ENCODE measurements at places on chromosomes 3 and 15.
A peak's percentile ranks its signal among the peaks of the same experiment; 100 is the strongest.

DNA sequence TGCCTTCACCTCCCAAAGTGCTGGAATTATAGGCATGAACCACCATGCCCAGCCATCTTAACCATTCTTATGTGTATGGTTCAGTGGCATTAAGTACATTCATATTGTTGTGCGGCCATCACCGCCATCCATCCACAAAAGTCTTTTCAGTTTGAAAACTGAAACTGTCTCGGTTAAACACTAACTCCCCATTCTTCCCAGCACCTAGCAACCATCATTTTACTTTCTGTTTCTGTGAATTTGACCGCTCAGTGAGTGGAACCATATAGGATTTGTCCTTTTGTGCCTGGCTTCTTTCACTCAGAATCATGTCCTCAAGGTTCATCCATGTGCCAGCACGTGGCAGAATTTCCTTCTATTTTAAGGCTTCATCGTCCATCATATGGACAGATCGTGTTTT lies 5.8 kb downstream of the MCM2 start:
- H3K4me1 ChIP-seq: peaks cover 34% of the 10 kb centered on the region
- no peak overlapping the region for H3K4me3 ChIP-seq
- no peak overlapping the region for H3K27ac ChIP-seq
- no peaks in the 10 kb centered on the region for H3K27me3 ChIP-seq

DNA sequence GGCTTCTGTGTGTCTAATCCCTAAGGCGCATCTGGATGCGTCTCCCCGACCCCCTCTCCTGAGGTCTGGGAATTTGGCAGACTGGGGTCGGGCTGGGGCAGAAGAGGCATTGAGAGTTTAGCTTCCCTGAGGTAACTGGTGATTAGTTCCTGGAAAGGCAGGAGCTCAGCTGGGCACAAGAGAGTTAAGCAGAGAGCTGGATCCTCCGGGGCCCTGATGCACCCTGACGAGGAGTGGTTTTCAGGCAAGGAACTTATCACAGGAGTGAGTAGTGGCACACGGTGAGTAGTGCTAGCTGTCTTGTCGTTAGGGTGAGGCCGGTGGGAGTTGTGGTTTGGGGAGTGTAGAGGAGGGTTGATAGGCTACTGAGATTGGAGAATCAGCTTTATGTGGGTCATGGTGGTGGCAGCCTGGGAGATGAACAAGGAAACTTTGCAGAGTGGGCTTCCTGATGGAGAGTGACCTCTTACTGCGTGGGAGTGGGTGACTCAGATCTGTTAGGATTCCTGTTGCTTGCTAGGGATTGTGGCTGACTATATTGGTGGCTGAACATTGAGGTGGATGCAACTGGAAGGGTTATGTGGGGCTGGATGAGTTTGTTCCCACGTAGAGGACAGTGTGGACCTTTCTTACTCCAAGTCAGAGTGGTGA lies 897 bp downstream of the RAD54L2 start:
- no peaks in the 10 kb centered on the region for H3K27me3 ChIP-seq
- no peaks in the 10 kb centered on the region for H3K36me3 ChIP-seq
- peak; percentile 56 for DNase-seq
- peak overlapping the region; percentile 84 for H3K27ac ChIP-seq

DNA sequence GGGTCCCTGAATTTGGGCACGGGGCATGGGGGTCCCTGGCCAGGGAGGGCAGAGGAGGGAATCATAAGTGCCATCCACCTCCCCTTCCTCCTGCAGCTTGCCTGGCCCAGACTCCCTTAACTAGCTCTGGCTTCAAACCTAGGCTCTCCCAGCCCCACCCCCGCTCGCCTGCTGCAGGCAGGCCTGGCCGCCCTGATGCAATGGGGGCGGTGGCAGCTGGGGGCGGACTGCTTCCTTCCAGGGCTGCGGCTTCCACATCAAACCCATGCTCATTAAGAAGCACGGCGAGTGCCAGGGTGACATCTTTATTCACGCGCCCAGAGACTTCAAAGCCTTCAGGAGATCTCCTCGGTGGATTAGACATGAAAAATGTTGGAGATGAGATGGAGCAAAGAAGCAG lies 123.1 kb downstream of the TPRA1 start:
- no peak for DNase-seq
- H3K4me3 ChIP-seq: no peak overlapping the region
- H3K27ac ChIP-seq: no peak overlapping the region
- peaks cover 6% of the 10 kb centered on the region for H3K27me3 ChIP-seq
- no peaks in the 10 kb centered on the region for H3K36me3 ChIP-seq

GRCh38 chr3:96959901-96960641 lies 145.7 kb downstream of the EPHA6 start:
- H3K4me1 ChIP-seq: no peaks in the 10 kb centered on the region
- H3K36me3 ChIP-seq: no peaks in the 10 kb centered on the region
- no peak overlapping the region for H3K4me3 ChIP-seq
- no peak overlapping the region for H3K27ac ChIP-seq
- DNase-seq: no peak

- peaks cover 2% of the 10 kb centered on the region for H3K27me3 ChIP-seq
- DNase-seq: no peak
- no peaks in the 10 kb centered on the region for H3K36me3 ChIP-seq
- H3K27ac ChIP-seq: no peak overlapping the region
- H3K4me3 ChIP-seq: no peak overlapping the region
These were observed 87.2 kb downstream of the B3GNT5 start for GRCh38 chr3:183340222-183340621.

DNA sequence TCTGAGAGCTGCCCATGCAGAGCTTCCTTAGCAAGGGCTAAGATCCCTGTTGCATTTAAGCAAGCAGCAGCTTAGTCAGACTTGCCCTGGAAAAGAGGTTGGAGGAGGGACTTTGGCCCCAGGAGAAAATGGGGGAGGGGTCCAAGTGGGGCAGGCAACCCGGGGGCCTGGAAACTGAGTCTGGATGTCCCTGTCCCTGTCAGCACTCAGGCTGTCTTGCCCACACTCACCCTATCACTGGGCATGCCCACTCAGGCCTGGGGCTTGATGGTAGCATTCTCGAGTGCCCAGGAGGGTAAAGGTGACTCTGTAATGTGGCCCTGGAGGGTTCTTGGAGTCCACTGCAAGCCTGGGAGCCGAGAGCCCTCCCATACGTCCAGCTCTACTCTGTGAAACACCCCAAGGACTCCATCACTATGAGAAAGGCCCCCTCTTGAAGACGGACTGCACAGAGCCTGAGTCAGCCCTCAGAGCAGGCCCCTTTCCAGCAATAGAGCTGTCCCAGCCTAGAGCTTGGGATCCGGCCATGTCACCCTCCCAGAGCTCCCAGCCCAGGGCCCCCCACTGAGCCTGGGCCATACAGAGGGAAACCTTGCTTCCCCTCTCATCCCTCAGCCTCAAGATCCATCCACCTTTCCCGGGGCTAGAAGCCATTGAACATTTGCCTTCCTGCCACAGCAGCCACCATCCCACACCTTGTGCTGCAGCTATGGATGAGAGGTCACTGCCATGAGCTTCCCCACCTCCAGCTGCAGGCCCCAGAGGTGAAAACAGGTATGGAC lies 13.4 kb downstream of the MYL3 start:
- peaks cover 7% of the 10 kb centered on the region for H3K4me1 ChIP-seq
- no peaks in the 10 kb centered on the region for H3K27me3 ChIP-seq
- peak; percentile 2 for DNase-seq
- no peaks in the 10 kb centered on the region for H3K36me3 ChIP-seq
- no peak overlapping the region for H3K27ac ChIP-seq

GRCh38 chr3:40741729-40742128 lies 217.0 kb downstream of the ZNF621 start:
- H3K27ac ChIP-seq: no peak overlapping the region
- H3K36me3 ChIP-seq: no peaks in the 10 kb centered on the region

- no peak for DNase-seq
- peak overlapping the region; percentile 8 for H3K4me3 ChIP-seq
- peak overlapping the region; percentile 57 for H3K27ac ChIP-seq
- H3K4me1 ChIP-seq: peaks cover 86% of the 10 kb centered on the region
- no peaks in the 10 kb centered on the region for H3K27me3 ChIP-seq
- H3K36me3 ChIP-seq: peaks cover 4% of the 10 kb centered on the region
These were observed 89.4 kb upstream of the ICE2 start for GRCh38 chr15:60568301-60568742.

- H3K27ac ChIP-seq: no peak overlapping the region
- H3K4me1 ChIP-seq: no peaks in the 10 kb centered on the region
- no peak overlapping the region for H3K4me3 ChIP-seq
These were observed 3.5 kb downstream of the SLC28A1 start for GRCh38 chr15:84887938-84888337.

DNA sequence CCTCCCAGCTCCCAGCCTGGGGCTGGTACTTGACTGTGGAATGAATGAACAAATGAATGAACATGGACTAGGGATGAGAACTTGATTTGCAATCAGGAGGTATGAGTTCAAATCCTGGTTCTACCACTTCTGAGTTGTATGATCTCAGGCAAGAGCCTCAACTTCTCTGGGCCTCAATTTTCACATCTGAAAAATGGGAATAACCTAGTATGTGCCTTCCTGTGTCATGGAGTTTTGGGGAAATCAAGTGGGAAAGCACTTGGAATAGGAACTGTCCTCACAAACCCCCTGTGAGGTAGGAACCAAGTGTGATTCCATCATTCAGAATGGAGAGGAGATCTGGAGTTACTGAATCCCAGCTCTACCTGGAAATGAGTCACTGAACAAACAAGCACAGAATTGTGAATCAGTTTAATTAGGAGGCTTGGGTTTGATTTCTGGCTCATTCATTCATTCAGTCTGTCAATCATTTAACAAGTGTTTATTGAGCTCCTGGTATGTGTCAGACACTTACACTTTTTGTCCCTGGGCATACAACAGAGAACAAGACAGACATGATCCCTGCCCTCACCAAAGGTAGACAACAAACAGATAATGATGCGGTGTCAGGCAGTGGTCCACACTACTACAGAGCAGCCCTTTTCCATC lies 29.7 kb downstream of the DNASE1L3 start:
- no peak for DNase-seq
- no peaks in the 10 kb centered on the region for H3K36me3 ChIP-seq
- H3K4me1 ChIP-seq: peaks cover 11% of the 10 kb centered on the region
- no peak overlapping the region for H3K4me3 ChIP-seq
- no peaks in the 10 kb centered on the region for H3K27me3 ChIP-seq
- no peak overlapping the region for H3K27ac ChIP-seq

GRCh38 chr3:186044427-186044826 lies 64.5 kb downstream of the ETV5 start:
- no peak for DNase-seq
- H3K4me3 ChIP-seq: no peak overlapping the region
- H3K27me3 ChIP-seq: peaks cover 16% of the 10 kb centered on the region
- H3K36me3 ChIP-seq: no peaks in the 10 kb centered on the region

GRCh38 chr3:169764312-169764881 lies 463 bp downstream of the TERC start:
- peaks cover 5% of the 10 kb centered on the region for H3K36me3 ChIP-seq
- peak; percentile 68 for DNase-seq
- H3K4me3 ChIP-seq: peak overlapping the region; percentile 97
- H3K27ac ChIP-seq: peak overlapping the region; percentile 99

DNA sequence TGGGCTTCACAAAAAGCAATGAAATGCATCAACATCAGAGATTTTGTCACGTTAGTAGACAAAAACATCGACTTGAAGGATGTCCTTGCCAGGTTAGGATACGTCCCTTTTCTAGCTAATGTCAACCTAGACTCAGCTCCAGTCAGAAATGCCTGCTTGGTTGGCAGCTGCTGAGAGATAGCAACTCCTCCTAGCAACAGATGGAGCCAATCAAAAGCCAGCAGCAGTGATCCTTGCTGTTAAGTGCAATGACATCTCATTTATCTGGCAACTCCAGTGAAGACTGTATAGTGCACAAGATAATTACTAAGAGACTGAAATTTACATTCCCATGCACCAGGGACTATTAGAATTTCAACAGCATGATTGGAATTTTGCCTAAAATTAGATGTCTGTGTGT lies 424.1 kb downstream of the FGF12 start:
- H3K4me3 ChIP-seq: no peak overlapping the region
- H3K4me1 ChIP-seq: no peaks in the 10 kb centered on the region
- no peak overlapping the region for H3K27ac ChIP-seq
- no peaks in the 10 kb centered on the region for H3K36me3 ChIP-seq

GRCh38 chr3:114454551-114455251 lies 160.9 kb downstream of the TIGIT start:
- no peak overlapping the region for H3K4me3 ChIP-seq
- no peaks in the 10 kb centered on the region for H3K27me3 ChIP-seq
- DNase-seq: no peak
- H3K36me3 ChIP-seq: no peaks in the 10 kb centered on the region
- no peak overlapping the region for H3K27ac ChIP-seq

DNA sequence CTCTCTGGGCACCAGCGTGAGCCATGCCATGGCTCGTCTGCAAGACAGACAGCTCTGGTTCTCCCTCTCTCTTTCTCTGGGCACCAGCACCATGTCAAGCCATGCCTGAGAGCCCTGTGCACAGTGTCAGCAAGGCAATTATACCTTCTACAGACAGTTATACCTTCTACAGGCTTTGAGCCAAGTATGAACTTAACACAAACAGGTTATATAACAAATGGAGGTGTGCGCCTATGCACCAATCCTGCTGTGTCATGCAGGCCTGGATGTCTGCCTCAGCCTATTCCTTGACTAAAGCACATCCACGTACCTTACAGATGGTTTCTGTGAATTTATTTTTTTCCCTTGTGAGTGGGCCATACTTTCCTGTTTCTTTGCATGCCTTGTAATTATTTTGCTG lies 5.9 kb upstream of the FBXL2 start:
- no peak overlapping the region for H3K4me3 ChIP-seq
- DNase-seq: no peak
- no peak overlapping the region for H3K27ac ChIP-seq
- H3K4me1 ChIP-seq: no peaks in the 10 kb centered on the region
- H3K36me3 ChIP-seq: no peaks in the 10 kb centered on the region

DNA sequence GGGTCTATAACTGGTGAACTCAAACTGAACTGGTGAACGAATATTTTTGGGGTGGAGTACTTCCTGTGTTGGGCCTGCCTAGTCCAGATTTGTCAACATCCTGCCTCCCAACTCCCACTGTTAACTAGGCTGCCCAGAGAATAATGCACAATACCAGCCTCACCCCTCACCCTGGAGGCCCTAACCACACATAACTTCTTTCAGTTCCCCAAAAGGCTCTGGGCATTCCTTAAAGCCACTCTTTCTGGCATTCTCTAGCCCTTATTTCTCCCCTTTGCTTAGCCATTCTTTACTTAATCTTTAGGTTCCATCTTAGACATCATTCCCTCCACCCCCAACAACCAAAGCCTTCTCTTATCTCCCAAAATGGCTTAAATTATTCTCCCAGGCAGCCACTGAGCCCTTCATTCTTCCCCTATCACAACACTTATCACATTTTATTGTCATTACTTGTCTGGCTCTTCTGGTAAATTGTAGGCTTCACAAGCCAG lies 9.1 kb upstream of the SEC11A start:
- H3K27ac ChIP-seq: peak overlapping the region; percentile 75
- H3K27me3 ChIP-seq: no peaks in the 10 kb centered on the region
- H3K4me1 ChIP-seq: peaks cover 37% of the 10 kb centered on the region
- no peaks in the 10 kb centered on the region for H3K36me3 ChIP-seq

- H3K36me3 ChIP-seq: peaks cover 6% of the 10 kb centered on the region
- no peaks in the 10 kb centered on the region for H3K27me3 ChIP-seq
- peaks cover 14% of the 10 kb centered on the region for H3K4me1 ChIP-seq
- no peak for DNase-seq
- no peak overlapping the region for H3K27ac ChIP-seq
- no peak overlapping the region for H3K4me3 ChIP-seq
These were observed 37.1 kb downstream of the RAB11A start for GRCh38 chr15:65906396-65906795.
